ENCODE measurements at places on chromosomes 3 and 15.

DNA sequence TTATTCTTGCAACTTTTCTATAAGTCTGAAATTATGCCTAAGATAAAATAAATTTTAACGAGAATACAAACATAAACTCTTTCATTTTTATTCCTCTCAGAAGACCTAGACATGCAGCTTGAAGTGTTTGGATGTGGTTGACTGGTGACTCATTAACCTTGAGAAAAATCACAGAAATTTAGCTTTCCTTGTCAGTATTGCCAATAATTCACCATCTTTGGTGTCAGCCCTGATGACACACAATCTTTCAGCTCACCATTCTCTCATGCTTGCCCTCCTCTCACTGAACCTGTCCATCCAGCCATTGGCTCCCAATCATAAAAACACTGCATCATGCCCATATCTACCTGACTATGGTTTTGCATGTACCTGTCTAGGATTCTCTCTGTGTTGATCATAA lies 22.6 kb upstream of the TNFAIP8L3 start:
- no peak for DNase-seq

DNA sequence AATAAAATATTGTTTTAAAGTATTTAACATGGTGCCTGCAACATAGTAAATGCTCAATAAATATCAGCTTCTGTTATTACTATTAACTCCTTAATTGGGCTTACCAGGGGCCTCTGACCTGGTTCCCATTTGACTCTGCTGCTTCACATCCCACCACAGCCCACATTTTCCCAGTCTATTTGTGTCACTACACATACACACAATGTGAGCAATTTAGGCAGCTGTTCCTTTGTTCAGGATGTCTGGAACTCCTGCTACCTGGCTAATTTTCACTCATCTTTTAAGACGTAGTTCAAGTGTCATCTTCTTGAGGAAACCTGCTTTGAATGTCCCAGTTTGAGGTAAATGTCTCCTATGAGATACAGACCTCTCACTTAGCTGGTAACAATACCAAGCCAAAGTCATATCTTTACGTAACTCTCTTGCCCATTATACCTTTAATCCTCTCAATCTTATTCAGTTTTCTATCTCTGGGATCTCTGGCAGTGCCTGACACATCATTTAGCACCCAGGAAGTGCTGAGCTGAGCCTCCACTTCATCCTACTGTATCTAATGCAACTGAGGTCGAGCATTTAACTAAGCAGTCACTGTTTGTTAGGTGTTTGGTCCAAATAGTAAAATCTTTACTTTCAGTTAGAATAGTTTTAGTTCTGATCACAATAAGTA lies 4.4 kb downstream of the TGFBR2 start:
- DNase-seq: no peak

- no peak for DNase-seq
Observed at GRCh38 chr3:157754451-157754850, 251.2 kb upstream of the VEPH1 start.

- no peak for DNase-seq
Observed at GRCh38 chr3:51024765-51025632, 350.3 kb downstream of the DOCK3 start.

- DNase-seq: no peak
Observed at GRCh38 chr15:58138106-58138505, at the start of gene AQP9. TSS of gene AQP9 (plus strand) at chr15:58138381. CDS start at chr15:58138566, 185 bp downstream.

Data from head of caudate nucleus (tissue), 42 donors.